Stimulated activated CD8-positive, alpha-beta memory T cell treated with anti-CD3 and anti-CD28 coated beads, Interleukin-2, amount 100 ng/mL, for 1 hour (primary cell): ENCODE measurements at places on chromosomes 4 and X.

DNA sequence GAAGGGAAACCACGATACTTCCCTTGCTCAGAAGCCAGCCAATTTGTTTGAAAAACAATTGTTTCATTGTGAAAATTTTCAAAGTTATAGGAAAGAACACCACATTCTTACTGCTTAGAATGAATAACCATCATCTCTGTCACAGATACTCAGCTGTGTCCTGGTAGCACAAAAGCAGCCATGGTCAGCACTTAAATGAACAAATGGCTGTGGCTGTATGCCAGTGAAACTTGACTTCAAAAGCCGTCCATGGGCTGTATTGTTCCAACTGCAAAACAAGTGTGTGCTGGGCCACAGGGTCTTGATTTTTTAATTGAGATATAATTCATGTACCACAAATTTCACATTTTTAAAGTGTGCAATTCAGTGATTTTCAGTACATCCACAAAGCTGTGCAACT, 19.6 kb downstream of the NSDHL start:
- DNase-seq = no peak

DNA sequence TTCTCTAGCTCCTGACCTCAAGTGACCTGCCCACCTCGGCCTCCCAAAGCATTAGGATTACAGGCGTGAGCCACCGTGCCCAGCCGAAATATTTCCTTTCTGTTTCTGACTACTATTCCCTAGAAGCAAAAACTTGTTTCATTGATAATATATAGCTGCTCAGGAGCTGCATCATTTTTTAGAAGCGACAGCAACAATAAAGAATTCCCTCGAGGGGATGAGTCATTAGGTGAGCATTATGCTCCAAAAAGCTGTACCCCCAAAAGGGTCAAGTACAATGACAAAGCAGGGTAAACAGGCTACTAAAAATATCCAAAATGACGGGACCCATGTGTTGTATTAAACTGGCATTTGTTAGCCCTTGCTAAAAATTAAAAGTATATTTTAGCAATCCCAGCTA, 67.0 kb downstream of the RBM47 start:
- DNase-seq = no peak

- no peak for DNase-seq
These were observed 15.3 kb downstream of the ATP7A start for GRCh38 chrX:77925764-77926163.

- DNase-seq = no peak
These were observed 423 bp downstream of the CRMP1 start for GRCh38 chr4:5892323-5893003.
